ENCODE measurements at places on chromosomes 7 and 10.
A peak's percentile ranks its signal among the peaks of the same experiment; 100 is the strongest.

- DNase-seq: no peak
Observed at GRCh38 chr7:30430276-30430675, 48.3 kb downstream of the NOD1 start.

GRCh38 chr10:126929391-126929790, 24.2 kb downstream of the DOCK1 start:
- no peak for DNase-seq

- no peak for DNase-seq
Observed at GRCh38 chr7:50869108-50869725, 86.5 kb upstream of the GRB10 start.

- DNase-seq: no peak
Observed at GRCh38 chr10:48797830-48798229, 113.2 kb downstream of the WDFY4 start.

- DNase-seq: no peak
Observed at GRCh38 chr10:118394301-118395200, 52.4 kb upstream of the FAM204A start.

GRCh38 chr10:119270762-119271366, 63.5 kb downstream of the GRK5 start:
- DNase-seq: no peak

- peak; percentile 15 for DNase-seq
Observed at GRCh38 chr10:95445837-95446486, 115.2 kb downstream of the SORBS1 start.

GRCh38 chr7:99257065-99257464, 15.6 kb upstream of the MYH16 start:
- DNase-seq: no peak

GRCh38 chr10:32411797-32412498, 34.0 kb upstream of the CCDC7 start:
- no peak for DNase-seq

DNA sequence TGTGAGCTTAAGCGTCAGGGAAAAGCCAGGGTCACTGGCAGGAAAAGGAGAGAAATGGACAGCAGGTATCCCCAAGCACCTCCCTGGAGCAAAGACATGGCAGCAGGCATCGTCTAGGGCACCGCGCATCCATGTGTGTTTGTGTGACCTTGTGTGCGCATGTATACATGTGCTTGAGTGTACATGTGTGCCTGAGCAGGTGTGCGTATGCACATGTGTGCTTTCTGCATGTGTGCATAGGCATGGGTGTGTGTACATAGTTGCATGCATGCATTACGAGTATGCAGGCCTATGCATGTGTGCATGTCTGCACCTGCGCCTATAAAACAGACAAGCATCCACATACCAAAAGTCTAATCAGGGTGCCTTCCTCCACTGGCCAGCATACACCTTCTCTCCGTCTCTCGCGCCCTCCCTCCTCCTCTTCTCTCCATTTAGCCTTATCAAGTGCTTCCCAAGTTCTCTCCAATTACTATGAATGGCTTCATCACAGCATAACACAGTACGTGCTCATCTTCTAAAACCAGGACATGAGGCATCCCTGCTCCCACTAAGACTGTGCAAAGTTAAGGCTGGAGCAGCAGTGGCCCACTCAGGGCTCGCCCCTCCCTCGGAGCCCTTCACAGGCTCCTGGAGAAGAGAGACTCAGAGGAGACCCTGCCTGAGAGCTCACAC, 30.6 kb downstream of the RASGEF1A start:
- DNase-seq: no peak

GRCh38 chr7:65287023-65287422, 86.6 kb upstream of the ZNF92 start:
- DNase-seq: no peak

- DNase-seq: no peak
Observed at GRCh38 chr7:135100856-135101255, 47.0 kb upstream of the TMEM140 start.
